ENCODE measurements at places on chromosomes 6 and 20.

DNA sequence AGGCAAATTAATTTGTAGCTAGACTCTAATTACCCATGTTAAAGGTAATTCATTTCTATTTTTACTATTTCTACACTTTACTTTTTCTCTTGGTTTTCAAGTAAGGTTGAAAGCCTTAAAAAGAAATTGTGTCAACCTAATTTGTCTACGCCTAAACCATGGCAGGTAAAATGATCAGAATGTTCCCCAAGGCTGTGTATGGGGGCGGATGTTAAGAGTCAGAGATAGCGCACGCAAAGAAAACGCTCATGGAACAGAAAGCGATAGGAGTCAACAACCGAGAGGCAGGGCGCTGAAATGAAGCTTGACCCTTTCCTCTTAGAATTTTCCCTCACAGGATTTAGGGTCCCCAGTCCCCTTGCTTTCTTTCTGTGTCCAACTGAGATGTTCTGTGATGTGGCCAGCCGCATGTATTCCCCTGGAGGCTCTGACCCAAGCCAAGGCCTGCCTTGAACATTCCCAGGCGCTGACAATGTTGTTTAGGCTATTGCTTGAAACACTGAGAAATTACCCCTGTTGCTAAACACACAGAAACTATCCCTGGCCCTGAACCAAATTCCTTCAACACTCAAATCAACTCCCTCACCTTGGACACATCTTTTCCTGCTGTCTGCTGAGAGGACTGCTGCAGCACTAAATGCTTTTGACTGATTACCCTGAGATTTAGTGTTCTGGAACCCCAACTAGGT is 10.9 kb downstream of the PSMB1 start:
- DNase-seq, result no peak

GRCh38 chr6:166853371-166854325 is 102.7 kb downstream of the RNASET2 start:
- DNase-seq, result no peak

DNA sequence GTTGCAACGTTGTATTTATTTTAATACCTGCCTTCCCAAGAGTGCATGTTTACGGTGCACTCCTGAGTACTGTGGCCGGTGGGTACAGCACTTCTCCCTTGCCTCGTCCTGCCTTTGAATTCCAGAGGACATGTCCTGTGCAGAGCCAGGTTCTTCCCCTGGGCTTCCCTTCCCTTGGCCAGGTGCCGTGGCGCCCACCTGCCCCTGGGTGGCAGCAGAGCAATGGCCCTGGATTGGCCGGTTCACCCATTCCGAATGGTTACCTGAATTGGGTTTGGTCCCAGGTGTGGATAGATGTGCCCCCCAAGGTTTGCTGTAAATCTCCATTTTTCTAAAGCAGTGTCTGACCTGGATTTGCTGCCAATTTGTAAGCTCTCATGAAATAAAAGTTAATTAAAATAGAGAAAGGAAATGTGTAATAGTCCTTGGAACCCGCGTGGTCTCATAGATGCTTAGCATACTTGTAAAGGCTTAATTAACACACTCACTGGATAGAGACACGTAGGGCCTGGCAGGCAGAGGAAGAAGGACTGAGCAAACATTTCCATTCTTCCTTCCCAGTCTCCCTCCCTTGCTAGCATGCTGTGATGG is 40.6 kb downstream of the DTD1 start:
- no peak for DNase-seq

GRCh38 chr6:30741789-30742315 is 635 bp downstream of the FLOT1 start:
- peak; percentile 67 for DNase-seq

DNA sequence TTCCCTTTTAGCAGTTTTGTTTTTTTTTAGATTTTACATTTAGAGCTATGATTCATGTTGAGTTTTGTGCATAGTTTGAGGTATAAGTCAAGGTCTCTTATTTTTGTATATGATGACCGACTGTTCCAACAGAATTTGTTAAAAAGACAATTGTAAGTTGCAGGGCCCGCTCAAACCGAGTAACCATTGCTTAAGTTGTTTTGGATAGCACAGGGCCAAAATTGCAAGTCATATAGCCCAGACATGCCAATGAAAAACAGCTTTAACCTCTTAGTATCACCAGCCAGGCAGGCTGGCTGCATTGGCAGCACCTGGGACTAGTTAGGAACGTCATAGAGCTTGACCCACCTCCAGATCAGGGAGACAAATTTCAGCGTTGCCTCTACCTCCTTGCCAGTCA is 47.3 kb downstream of the PFDN4 start:
- DNase-seq, result no peak

GRCh38 chr6:34468378-34468892 is 2.6 kb downstream of the PACSIN1 start:
- no peak for DNase-seq

DNA sequence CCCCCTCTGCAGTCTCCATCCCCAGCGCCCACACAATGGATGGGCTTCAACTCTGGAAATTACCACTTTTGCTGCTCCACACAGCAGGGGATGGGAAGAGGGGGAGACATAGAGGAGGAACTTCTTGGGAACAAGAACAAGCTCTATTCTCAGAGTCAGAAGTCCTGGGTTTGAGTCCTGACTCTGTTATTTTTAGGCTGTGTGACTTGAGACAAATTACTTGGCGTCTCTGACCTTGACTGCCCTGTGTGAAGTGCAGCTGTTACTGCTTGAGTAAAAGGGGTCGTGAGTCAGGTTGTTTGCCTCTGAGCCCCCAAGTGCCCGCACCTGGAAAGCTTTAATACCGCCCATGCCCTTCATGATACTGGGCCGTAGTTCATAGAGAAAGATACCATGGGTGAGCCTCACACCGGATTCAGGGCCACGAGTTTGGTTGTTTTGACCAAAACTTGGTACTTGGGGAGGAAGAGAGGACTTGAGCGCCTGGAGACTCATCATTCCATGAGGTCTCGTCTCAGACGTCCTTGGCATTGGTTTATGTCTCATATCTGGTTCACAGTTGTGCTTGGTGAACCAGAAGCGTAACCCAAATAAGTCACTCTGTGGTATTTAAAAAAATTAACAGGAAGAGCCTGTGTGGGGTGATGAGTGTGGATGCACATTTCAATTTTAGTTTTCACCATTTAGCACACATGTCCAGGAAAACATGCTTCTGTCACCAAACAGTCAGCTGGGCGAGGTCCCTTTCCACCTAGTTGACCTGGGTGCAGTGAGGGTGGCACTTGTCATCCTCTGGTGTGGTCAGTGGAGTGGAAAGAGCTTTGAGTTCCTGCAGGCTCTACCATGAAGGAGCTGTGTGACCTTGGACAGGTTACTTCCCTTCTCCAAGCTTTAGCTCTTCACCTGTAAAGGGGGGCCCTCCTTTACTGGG is 75.6 kb downstream of the CDC5L start:
- no peak for DNase-seq

DNA sequence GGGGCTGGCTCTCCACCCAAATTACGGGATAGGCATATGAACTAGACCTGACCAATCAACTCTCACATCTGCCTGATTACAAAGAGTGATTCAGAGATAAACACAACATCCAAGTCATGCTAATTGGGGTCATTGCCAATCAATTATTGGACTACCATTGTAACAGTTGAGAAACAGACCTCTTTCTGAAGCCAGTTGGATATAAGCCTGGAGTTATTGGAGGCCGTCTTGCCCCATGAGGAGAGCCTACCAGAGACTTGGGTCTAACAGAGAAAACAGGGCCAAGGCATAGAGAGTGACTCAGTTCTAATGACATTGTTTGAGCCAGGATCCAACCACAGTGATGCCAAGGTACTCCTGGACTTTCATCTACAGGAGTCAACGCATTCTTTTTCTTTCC is 39.4 kb upstream of the HIVEP2 start:
- DNase-seq, result no peak

DNA sequence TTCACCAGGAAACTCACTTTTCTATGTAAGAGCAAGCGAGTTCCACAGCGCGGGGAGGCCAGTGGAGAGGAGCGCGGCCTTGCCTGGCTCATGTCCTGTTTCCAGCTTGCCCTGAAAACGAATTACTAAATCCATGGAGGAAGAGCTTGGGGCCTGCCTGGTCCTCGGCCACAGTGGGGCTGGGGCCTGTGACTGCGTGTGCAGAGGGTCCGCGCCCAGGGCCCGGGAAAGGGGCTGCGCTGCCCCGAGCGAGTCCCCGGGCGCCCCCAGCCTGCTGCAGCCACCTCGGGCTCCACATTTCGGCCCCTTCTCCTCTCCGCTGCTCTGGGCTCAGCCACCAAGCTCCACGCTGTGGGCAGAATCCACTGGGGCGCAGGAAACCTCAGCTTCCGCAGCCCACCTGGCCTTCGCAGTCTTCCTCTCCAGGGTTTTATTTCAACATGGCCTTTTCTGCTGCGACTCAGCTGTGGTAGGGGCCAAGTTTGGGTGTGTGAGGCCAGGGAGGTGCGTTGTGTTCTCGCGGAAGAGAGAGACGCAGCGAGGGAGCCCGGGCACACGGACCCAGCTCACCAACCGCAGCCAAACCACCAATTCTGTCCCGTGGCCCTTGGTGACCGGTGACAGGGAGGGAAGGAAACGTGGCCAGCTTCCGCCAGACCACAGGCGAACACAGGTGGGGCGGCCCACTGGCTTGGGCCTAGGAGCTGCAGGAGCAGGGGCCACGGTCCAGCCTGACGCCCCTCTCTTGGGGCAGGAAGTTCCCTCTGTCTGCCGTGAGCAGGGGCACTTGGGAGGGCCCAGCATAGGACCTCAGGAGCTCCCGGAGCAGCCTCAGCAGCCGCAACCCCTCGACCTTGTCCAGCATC is 211.4 kb downstream of the ERMARD start:
- no peak for DNase-seq

DNA sequence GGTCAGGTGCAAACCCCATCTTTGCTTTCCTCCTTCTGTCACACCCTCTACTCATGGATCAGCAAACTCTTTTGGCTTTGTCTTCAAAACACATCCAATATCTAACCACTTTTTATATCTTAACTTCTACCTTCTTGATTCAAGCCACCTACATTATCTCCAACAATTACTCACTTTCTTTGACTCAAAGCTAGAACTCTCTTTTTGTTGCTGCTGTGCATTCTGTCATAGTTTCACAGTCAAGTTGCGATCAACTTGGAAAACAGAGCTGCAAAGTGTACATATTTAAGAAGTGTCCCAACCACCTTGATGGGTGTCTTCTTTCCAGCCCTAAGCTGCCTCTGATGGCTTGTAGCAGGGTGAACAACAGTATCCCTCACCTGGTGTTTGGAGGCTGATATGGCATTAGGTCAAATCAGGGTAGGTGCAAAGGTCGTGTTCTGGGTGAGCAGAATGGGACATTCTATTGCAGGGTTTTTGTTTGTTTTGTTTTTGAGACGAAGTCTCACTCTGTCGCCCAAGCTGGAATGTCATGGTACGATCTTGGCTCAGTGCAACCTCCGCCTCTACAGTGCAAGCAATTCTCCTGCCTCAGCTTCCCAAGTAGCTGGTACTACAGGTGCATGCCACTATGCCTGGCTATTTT is 43.4 kb upstream of the RALGAPA2 start:
- no peak for DNase-seq

GRCh38 chr6:11226005-11226404 is 6.5 kb downstream of the NEDD9 start:
- no peak for DNase-seq

DNA sequence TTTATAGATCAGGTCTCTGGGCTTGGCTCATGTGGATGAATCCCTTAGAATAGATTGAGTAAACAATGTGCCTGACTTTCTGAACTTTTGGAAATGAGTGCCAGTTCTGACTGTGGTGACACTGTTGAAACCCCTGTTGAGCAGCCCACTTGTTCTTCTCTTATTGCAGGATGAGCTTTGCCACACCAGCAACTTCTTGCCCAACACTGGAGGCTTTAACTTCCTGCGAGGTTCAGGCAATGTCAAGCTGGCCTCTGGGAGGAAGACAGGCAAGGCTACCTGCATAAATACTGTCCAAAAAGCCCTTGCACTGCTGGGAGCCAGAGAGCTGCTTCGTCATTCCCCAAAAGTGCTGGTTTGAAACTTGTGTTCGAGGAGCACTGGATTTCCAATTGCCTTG is 32.8 kb upstream of the SMIM8 start:
- no peak for DNase-seq

GRCh38 chr6:131685266-131685780 is 15.9 kb downstream of the OR2A4 start:
- no peak for DNase-seq

DNA sequence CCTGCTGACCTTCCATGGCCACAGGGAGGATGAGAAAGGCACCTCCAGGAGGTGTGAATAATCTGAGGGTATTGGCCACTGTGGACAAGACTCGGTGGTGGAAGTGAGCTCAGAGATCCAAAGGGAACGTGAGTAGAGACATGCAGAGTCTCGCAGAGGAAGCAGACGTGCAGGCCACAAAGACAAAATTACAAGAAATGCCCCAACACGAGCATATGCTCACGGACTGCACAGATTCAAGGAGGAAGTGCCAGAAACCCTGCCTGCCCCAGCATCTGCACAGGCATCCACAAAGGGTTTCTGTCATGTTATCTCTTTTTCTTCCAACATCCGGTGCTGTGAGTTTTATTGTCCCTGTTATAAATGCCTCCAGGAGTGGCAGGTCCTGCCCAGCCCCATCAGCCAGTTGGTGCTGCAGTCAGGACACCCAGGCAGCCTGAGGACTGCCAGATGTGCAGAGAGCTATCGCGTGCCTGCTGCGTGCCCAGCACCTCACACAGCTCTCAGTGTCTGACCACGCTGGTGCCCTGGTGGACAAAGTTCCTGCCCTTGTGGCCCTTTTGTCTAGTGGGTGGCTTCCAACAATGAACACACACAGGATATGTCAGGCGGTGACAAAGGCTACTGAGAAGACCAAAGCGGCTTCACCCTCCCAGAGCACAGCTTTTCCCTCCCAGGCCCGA is 34.0 kb upstream of the FANCE start:
- DNase-seq, result no peak

- no peak for DNase-seq
Observed at GRCh38 chr6:165206798-165207197, 102.6 kb downstream of the C6orf118 start.

GRCh38 chr20:19945732-19946670 is 71.2 kb upstream of the NAA20 start:
- DNase-seq, result no peak
